ENCODE measurements at places on chromosomes 7 and 10. TPM values are rescaled to one million over a fixed set of nuclear protein-coding genes. Genes with fewer than 3 reads are reported as not detected.

CRHR2 gene
- not detected for total RNA-seq

- H3K27me3 ChIP-seq: no peaks in the 10 kb centered on the region
- H3K36me3 ChIP-seq: peaks cover 11% of the 10 kb centered on the region
- H3K27ac ChIP-seq: peak overlapping the region; percentile 97
- no peak for DNase-seq
These were observed 2.9 kb downstream of the TECPR1 start for GRCh38 chr7:98249106-98249505.

GRCh38 chr10:9052767-9053166, 998.3 kb downstream of the GATA3 start:
- H3K4me1 ChIP-seq: peaks cover 26% of the 10 kb centered on the region
- H3K27me3 ChIP-seq: no peaks in the 10 kb centered on the region
- H3K27ac ChIP-seq: peak overlapping the region; percentile 32
- no peak for DNase-seq
- H3K36me3 ChIP-seq: peaks cover 14% of the 10 kb centered on the region

DNA sequence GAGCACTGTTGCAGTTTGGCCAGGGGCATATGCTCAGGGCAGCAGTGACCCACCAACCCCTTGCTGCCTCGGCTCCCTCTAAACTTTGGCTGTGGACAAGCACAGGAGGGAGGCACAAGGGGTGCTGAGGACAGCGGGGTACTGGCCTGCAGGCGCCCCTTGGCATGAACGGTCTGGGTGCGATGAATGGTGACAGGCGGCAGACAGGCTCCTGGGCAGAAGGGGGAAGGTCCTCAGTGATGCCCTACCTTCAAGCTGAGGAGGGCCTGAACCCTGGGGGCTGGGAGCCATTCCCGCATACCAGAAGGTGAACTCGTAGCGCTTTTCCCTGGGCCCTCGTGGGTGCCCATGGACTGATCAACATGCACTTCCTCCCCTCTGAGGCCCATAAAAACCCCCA, 567.1 kb downstream of the GRM8 start:
- no peak overlapping the region for H3K4me3 ChIP-seq
- no peak overlapping the region for H3K27ac ChIP-seq
- no peak for DNase-seq
- H3K36me3 ChIP-seq: no peaks in the 10 kb centered on the region

- no peaks in the 10 kb centered on the region for H3K27me3 ChIP-seq
- peak; percentile 54 for DNase-seq
- H3K36me3 ChIP-seq: no peaks in the 10 kb centered on the region
- H3K27ac ChIP-seq: peak overlapping the region; percentile 21
- H3K4me3 ChIP-seq: no peak overlapping the region
These were observed 11.5 kb upstream of the MALSU1 start for GRCh38 chr7:23287612-23288011.

DNA sequence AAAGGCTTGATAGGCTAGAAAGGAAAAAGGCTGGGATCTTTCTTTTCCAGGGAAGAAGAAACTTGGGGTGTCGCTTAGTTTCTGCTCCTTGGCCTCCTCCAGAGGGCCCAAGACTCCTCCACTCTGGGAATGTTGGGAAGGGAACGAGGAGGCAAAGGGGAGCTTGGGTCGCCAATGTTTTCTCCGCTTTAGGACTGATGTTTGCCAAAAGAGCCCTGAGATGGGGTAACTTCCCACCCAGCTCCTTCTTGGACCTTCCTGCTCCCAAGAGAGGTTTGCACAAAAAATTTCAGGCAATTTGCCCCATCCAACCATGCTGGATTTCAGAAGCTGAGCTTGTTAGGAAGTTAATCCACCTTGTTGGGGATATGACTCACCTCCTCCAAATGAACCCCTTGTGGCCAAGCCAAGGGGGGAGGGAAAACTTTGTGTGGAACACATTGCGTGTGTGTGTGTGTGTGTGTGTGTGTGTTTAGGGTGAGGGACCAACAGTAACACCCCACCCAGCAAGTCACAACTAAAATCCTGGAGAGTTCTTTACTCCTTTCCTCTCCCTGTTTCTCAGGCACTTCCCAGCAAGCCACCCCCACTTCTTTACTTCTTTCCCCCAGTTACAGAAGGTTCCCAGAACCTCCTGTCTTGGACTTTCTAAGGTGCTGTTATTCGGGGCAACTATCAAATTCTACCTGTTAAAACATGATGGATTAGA, 8.7 kb upstream of the HOXA2 start:
- no peaks in the 10 kb centered on the region for H3K27me3 ChIP-seq
- no peaks in the 10 kb centered on the region for H3K36me3 ChIP-seq
- H3K27ac ChIP-seq: no peak overlapping the region
- no peak overlapping the region for H3K4me3 ChIP-seq
- H3K4me1 ChIP-seq: no peaks in the 10 kb centered on the region
